ENCODE measurements at places on chromosomes 5 and 9. TPM values are rescaled to one million over a fixed set of nuclear protein-coding genes. Genes with fewer than 3 reads are reported as not detected.

LVRN gene
- 0.06 TPM for total RNA-seq

NLN gene
- 43.8 TPM for total RNA-seq

GRCh38 chr5:179054036-179054785, 6.0 kb upstream of the ZNF354C start:
- DNase-seq, result no peak

- DNase-seq, result no peak
Observed at GRCh38 chr5:9452181-9452580, 93.7 kb downstream of the SEMA5A start.

- DNase-seq, result no peak
Observed at GRCh38 chr9:115141612-115142011, 23.7 kb upstream of the TNC start.

All from Daoy (cell line).